Neural progenitor cell (in vitro differentiated cells): ENCODE measurements at places on chromosomes 3 and 15. TPM values are rescaled to one million over a fixed set of nuclear protein-coding genes. Genes with fewer than 3 reads are reported as not detected.

Gene MUC20
- total RNA-seq: 0.17 TPM in 1 of 2 replicates, not detected in the other

Gene TMEM40
- not detected in 2 replicates for total RNA-seq

Gene TTBK2
- 26.5 and 32.4 TPM in 2 replicates for total RNA-seq

Gene HYAL3
- total RNA-seq: 2.2 and 4.9 TPM in 2 replicates

Gene TGM5
- total RNA-seq: not detected in 2 replicates

Gene HAPLN3
- 2.7 and 9.5 TPM in 2 replicates for total RNA-seq

Gene NLGN1
- total RNA-seq: 27.7 and 34.8 TPM in 2 replicates

Gene CD200R1
- total RNA-seq: not detected in 2 replicates

Gene IL17RB
- 3.4 and 5.5 TPM in 2 replicates for total RNA-seq

Gene ZNF502
- total RNA-seq: 3.6 and 5.1 TPM in 2 replicates

Gene SAMMSON
- not detected in 2 replicates for total RNA-seq

- DNase-seq: no peak
Measured at GRCh38 chr3:36175916-36176461, 204.3 kb upstream of the STAC start.

- DNase-seq: no peak
Measured at GRCh38 chr3:191363221-191363620, 32.9 kb upstream of the UTS2B start.

DNA sequence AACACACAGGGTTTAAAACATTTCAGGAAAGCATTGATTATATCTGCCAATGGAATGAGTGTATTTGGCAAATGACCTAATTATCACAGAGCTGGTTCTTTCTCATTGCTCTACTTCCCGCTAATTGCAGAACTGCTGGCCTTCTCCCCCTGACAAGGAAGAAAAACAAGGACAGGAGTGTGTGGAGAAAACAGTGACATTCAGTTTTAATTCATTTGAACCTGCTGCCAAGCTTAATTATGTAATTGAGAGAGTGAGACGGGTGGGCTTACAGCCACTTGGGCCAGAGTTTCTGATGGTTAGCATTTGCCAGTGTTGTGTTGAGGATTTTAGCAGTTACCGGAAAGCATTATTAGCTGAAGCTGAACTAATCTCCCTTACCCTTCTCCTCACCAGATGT, 301.4 kb downstream of the RBMS3 start:
- no peak for DNase-seq

- DNase-seq: no peak
Measured at GRCh38 chr3:5275529-5275928, 88.0 kb downstream of the EDEM1 start.

DNA sequence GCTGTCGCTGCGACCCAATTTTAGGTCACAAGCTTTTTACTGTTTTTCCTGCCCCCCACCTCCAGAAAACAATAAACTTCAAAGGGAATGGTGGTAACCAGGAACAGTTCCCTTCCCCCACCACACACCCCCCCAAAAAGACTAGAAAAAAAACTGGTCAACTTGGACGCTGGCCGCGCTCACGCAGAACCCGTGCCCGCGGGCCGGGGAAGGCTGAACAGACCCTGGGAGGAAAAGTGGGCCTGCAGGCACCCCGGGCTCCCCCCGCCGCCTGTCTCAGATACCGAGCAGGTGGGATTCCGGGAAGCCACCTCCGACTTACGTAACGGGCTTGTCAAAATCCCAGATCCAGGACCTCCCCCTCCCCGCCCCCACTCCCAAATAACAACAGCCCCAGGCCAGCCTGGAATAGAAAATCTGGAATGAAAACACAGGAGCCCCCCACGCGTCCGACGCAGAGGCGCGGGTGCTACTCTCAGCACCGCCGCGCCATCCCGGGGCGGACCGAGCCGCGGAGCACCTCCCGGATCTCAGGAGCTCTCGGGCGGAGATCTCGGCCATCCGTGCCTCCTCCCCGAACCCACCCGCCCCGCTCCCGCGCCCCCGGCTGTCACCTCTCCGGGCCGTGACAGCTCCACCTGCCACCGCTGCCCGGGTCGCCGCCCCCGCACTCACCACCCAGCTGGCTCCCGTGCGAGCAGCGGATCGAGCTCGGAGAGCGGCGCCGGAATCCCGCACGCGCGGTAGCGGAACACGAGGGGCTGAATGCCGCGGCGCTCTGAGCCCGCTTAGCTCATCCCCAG, 557 bp downstream of the DENND4A start:
- DNase-seq: peak; percentile 81

GRCh38 chr3:16171825-16172224, 2.7 kb upstream of the GALNT15 start:
- no peak for DNase-seq

GRCh38 chr3:9322780-9323179, 40.1 kb upstream of the THUMPD3 start:
- DNase-seq: no peak

DNA sequence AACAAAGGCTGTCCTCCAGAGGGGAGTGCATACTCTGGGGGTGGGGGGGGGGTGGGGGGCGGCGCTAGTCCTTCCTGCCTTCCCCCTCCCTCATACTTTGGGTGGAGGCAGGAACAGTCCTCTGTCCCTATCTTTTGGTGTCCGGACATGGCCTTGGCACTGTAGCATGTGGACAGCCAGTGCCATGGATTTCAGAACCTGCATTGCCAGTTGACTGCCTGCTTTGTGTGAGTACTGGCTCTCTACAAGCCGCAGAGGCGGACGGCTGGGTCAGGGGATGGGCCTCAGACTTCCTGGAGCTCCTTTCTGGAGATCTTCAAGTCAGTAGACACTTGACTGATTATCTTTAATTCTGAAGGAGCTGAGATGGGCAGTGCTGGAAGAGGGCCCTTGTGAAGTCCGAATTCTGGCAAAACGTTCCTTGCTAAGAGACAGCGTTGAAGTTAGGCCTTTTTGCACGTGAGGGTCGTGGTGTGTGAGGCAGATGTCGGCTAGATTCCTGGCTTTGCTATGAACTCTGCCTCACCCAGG, 2.5 kb downstream of the CLDN11 start:
- peak; percentile 20 for DNase-seq

- DNase-seq: no peak
Measured at GRCh38 chr3:31043184-31043819, 148.8 kb upstream of the GADL1 start.

DNA sequence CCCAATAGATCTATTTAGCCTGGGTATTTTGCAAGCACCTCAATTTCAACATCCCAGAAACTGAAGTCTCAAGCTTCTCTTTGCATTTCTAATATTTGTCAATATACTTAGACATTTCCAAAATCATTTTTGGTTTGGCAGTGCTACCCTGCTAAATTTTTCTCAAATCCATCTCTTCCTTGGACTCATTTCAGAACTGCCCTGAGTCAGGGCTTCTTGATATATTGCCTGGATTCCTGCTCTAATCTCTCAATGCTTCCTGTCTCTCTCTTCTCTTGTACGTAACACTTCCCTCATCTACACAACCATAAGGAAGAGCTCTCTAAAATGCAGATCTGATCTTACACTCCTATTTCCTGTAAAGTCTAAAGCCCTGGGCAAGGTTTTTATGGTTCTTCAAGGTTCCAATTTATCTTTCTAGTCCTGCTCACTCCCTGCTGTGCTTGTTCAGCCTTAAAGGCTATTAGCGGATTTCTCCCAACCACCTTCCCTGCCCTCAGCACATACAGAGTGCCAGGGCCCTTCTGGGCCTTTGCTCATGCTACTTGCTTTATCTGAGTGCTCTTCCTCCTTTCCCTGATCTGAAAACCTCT, 53.0 kb upstream of the MME start:
- DNase-seq: peak; percentile 54

- DNase-seq: no peak
Measured at GRCh38 chr3:126119976-126120375, 36.1 kb upstream of the SLC41A3 start.

GRCh38 chr3:181493423-181493822, 218.3 kb upstream of the SOX2 start:
- no peak for DNase-seq

- no peak for DNase-seq
Measured at GRCh38 chr15:44188795-44189194, 6.3 kb downstream of the FRMD5 start.

GRCh38 chr3:60810881-60811280, 440.4 kb downstream of the FHIT start:
- DNase-seq: no peak

DNA sequence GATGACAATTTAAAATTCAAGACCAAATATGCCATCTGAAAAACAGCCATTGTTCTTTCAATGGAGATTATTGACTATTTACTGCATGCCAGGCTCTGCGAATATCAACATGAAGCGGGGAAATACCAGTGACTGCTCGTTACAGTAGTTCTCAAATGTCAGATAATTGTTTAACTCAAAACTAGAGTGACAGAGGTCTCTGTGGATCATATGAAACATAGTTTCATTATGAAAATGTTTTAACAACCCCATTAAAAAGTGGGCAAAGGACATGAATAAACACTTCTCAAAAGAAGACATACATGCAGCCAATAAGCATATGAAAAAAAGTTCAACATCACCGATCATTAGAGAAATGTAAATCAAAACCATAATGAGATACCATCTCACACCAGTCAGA, 50.0 kb upstream of the GPR149 start:
- no peak for DNase-seq

DNA sequence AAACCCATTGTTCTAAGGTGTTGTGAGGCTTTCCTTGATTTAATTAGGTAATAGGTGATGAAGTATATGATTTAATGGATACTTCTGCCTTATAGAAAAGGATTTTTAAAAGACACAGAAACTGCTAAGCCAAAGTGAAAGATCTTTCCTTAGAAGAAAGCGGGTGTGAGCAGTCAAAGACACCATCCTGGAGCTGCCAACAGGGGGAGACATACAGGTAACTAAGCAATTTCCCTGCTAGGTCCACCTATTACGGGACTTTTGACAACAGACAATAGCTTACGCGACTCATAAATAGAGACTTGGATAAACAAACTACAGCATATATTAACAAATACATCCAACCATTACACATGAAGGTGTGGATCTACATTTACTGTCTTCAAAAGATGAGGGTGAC, 669.5 kb downstream of the SQOR start:
- peak; percentile 50 for DNase-seq

- DNase-seq: no peak
Measured at GRCh38 chr15:94162939-94163338, 68.4 kb upstream of the MCTP2 start.

DNA sequence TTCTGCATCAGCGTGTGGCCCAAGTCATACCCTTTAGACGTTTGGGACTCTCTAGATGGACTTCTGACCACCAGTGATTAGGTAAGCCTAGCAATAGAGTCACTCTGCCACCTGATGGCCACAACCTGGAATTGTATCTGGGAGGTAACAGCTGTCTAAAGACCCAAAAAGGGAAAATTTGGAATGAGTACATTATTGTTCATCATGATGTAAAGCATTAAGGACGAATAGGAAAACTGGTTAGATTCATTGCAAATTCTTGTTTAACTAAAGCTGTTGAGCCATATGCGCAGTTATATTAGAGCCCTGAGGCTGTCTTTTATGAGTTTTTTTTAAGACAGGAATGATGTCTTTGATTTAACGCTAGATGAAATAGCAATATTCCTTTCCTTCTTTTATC, 63.6 kb downstream of the FAM81A start:
- peak; percentile 78 for DNase-seq
